ENCODE measurements at places on chromosomes 2 and 18.

DNA sequence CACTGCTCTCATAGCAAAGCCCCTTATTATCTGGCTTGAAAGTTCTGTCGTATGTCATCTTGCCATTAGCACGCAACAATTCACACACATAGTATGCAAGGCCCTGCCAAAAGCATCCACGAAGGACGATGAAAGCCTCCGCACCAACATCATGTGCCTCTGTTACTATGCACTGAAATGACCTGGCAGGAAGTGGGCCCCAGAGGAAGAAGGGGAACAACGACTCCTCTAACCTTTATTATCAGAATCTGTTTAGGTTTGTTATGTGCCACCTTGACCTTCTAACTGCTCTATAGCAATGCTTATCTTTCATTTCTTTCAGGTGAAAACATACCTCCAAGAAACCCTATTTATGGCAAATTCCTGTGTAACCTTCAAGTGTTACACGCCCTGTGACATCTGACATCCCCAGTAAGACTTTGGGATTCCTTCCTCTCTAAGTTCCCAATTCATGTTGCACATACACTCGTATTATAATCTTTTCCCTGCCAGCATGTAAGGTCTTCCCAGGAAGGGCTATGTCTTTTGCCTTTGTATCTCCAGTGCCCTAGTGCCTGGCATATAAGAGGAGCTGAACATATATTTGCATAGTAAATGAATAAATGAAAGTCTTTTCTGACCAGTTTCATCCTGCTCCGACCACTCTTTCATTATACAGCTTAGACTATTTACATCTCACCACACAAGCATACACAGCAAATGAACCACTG is 7.0 kb upstream of the NDUFV2 start:
- DNase-seq = peak; percentile 29

DNA sequence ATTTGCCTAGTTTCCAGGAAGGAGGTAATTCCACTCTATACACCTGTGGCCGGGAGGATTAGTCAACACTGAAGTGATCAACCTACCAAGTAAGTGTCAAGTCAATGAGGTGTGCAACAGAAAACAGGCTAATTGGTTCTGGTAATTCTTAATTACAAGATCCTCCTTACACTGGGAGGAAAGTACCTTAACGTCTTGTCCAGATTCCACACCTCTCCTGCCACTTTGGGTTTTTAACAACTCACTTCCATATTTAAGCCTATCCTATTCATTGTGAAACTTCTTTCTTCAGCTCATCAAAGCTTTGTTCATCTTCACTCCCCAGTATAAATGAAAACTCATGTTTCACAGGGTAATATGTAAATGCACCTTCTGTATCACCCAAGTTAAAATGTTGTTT is 22.0 kb upstream of the MAP4K4 start:
- no peak for DNase-seq

- DNase-seq = no peak
These were observed 464.2 kb upstream of the NRP2 start for GRCh38 chr2:205218056-205218455.

DNA sequence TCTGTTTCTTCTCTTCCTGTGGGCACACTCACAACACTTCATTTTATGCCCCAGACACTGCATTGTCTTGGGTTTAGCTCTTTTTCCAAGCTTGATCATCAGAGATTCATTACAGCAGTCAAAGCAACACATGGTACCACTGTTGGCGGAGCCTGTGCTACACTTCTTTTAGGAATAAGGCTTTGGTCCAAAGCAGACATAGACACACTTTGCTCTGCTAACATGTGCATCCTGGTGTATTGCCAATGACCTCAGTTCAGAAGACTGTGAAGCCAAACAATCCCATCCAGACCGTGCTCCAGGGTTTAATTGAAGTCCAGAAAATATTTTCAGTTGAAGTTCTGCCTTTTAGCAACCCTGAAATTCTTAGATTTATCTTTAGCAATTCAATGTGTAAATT is 354.6 kb upstream of the RAB12 start:
- no peak for DNase-seq

- DNase-seq = no peak
These were observed 1.8 kb downstream of the RNPEPL1 start for GRCh38 chr2:240569998-240570530.

DNA sequence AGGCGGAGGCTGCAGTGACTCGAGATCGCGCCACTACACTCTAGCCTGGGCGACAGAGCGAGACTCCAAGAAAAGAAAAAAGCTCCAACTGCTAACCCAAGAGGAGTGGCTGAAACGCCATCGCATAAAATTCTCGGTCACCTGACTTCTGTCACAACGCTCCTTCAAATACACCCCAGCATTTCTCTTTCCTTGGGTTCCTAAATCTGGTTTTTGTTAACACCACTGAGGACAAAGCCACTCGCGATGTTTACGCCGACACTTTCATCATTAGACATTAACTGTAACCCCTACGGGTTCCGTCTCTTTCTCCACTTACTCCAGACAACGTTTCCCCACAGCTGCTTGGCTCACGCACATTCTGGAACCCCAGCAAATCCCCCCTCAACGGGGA is 679 bp downstream of the CLK1 start:
- no peak for DNase-seq

- DNase-seq = no peak
These were observed 29.7 kb downstream of the SLC4A5 start for GRCh38 chr2:74313497-74313896.

- DNase-seq = no peak
These were observed 6.1 kb downstream of the APCDD1 start for GRCh38 chr18:10460414-10461018.

- no peak for DNase-seq
These were observed 20.3 kb downstream of the SEH1L start for GRCh38 chr18:12968115-12968514.

GRCh38 chr2:163564236-163564635 is 171.6 kb downstream of the FIGN start:
- no peak for DNase-seq

- no peak for DNase-seq
These were observed 25.8 kb downstream of the FARP2 start for GRCh38 chr2:241381872-241382271.

GRCh38 chr2:47697000-47697601 is 85.8 kb upstream of the MSH6 start:
- DNase-seq = no peak

DNA sequence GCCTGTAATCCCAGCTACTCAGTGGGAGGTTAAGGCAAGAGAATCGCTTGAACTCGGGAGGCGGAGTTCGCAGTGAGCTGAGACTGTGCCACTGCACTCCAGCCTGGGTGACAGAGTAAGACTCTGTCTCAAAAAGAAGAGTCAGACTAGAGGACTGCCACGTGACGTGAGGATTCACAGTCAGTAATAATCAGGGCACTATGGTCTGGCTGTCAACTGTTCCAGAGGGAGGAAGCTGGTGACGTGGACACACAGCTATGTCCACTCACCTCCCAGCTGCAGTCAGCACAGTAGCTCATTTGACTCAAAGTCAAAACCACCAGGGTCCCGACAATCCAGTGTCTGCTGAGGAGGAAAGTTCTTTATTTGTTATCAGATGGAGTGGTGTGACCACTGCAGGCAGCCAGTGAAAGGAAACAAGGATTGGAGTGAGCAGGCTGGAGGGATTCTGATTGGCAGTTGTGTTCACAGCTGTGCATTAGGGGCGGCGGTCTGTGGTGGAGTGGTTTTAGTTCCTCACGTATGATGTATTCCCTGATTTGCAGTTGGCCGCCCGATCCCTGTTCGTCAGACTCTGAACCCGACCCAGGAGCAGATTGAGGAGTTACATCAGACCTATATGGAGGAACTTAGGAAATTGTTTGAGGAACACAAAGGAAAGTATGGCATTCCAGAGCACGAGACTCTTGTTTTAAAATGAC is 37.9 kb downstream of the MOGAT1 start:
- no peak for DNase-seq

GRCh38 chr2:134290358-134290757 is 36.5 kb downstream of the MGAT5 start:
- no peak for DNase-seq

DNA sequence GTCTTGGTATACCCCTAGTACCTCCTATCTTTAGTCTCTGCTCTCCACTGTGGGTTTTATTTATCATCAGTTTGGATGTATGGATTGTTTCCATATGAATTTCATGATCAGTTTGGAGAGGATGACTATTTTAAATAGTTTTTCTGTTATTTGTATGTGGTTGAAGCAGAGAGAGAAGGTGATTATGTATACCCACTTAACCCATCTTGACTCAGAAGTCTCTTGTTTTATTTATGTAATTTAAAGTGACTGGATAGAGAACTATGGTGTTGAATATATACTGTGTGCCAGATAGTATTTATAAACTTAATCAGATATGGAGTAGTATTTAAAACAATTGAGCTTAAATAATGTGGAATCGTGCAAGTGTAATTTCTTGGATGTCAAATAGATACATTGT is 39.9 kb downstream of the SMAD4 start:
- DNase-seq = no peak

- DNase-seq = no peak
These were observed 454.9 kb downstream of the LPIN1 start for GRCh38 chr2:12201369-12201768.

- no peak for DNase-seq
These were observed 74.2 kb upstream of the CELF4 start for GRCh38 chr18:37639846-37640245.

- no peak for DNase-seq
These were observed 29.4 kb downstream of the PSTPIP2 start for GRCh38 chr18:46042571-46043123.

DNA sequence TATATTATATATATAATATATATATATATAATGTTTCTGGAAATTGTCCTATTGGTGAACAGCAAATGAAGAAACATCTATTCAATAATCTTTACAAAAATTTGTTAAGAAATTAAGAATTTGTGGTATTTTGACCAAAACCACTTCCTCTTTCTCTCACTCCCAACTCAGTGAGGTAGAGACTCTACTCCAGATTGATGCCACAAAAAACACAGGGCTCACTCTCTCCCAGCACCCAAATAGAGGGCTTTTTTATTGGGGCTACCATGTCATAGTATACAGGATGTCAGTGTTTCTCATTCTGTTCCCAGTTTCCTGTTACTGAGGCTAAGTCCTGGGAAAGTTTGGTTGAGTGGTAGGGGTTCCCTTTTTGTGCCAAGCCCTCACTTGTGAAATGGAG is 1155.4 kb downstream of the BCL11A start:
- DNase-seq = no peak

GRCh38 chr18:8623549-8624106 is 14.4 kb downstream of the RAB12 start:
- DNase-seq = no peak

DNA sequence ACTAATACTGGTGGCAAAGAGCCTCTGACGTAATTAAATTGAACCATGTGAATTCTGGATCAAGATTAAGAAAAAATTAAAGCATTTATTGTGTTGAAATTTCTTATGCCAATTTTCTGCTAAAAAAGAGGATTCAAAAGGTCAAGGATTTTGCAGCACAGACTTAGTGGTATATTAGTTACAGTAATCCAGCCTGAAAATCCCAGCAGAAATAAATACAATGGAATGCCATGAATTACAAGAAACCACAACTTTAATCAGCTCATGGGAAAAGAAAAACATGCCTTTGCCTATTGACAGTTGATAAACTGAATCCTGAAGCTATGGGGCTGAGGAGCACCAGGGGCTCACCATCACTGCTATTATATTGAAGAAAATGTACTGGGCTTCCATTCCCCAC is 114.8 kb upstream of the SATB2 start:
- no peak for DNase-seq

- DNase-seq = no peak
These were observed 17.9 kb downstream of the DAW1 start for GRCh38 chr2:227889336-227889735.

- no peak for DNase-seq
These were observed 93.0 kb upstream of the KLHL29 start for GRCh38 chr2:23292024-23292423.

DNA sequence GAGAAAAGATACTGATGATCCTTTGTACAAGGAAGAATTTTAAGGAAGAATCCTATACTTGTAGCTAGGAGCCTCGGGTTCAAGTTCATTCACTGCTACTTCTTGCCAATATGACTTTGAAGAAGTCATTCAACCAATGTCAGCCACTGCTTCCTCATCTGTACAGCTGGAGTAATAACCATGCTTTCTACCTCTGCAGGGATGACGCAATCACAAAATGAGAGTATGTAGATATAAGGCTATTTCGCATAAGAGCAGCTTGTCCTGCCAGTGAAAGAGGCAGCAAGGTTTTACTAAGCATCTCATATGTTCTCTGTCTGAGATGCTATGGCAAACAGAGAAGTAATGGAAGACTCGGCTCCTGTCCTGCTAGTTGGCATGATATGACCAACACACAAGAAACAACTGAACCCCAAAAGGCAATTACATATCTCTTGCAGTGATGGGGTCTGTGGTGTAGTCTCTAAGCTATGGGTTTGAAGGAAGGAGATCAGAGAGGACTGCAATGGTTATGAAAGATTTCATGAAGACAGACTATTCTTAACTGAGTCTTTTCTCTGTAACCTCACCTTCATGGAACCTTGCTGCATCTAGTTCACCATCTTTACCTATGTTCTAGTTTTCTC is 9.2 kb downstream of the AAK1 start:
- no peak for DNase-seq

- DNase-seq = peak; percentile 17
These were observed 776 bp upstream of the SPEG start for GRCh38 chr2:219433666-219434467.

GRCh38 chr18:23240609-23240930 is 105.3 kb downstream of the CABLES1 start:
- DNase-seq = no peak

DNA sequence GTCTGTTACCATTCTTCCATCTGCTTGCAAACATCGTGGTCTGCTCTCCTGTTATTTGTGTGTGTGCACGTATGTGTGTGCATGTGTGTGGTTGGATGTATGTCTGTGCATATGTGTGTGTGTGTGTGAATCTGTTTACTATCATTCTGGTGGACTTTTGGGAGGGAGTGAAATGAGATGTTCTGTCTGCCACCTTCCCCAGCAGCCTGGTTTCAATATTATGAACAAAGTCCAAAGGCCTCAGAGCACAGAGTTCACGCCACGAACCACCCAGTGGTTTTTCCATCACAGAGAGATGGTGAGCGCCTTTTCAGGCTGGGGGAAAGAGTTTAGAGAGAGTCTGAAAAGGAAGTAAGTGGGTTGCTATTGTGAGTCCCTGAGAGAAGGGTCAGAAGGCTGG is 67.1 kb upstream of the YWHAQ start:
- DNase-seq = no peak

- DNase-seq = no peak
These were observed 55.7 kb downstream of the TMEM18 start for GRCh38 chr2:621303-622099.

DNA sequence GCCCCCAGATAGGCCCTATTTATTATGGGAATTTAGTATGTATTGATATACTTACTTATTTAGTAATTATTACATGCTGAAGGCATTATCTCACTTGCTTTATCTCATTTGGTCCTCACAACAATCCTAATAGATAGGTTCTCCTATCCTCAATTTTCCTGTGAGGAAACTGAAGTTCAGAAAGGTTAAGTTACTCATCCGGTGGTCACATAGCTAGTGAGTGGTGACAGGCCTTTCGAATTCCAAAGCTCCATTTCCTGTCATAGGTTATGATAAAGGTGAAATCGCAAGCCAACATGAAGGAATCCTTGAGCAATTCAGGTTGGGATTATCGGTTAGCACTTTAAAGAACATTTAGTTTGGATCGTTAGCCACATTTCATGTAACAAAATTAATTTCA is 33.3 kb downstream of the NAB1 start:
- no peak for DNase-seq

GRCh38 chr18:13796515-13796914 is 27.4 kb upstream of the MC5R start:
- no peak for DNase-seq

- DNase-seq = no peak
These were observed 84.7 kb downstream of the TGFA start for GRCh38 chr2:70468878-70469277.

Data from stimulated activated CD4-positive, alpha-beta T cell treated with anti-CD3 and anti-CD28 coated beads, Interleukin-4, amount 100 ng/mL, for 4 hours (primary cell).